ENCODE measurements at places on chromosomes 7 and 10.

GRCh38 chr10:74310652-74311257 is 159.7 kb downstream of the ADK start:
- DNase-seq = no peak

DNA sequence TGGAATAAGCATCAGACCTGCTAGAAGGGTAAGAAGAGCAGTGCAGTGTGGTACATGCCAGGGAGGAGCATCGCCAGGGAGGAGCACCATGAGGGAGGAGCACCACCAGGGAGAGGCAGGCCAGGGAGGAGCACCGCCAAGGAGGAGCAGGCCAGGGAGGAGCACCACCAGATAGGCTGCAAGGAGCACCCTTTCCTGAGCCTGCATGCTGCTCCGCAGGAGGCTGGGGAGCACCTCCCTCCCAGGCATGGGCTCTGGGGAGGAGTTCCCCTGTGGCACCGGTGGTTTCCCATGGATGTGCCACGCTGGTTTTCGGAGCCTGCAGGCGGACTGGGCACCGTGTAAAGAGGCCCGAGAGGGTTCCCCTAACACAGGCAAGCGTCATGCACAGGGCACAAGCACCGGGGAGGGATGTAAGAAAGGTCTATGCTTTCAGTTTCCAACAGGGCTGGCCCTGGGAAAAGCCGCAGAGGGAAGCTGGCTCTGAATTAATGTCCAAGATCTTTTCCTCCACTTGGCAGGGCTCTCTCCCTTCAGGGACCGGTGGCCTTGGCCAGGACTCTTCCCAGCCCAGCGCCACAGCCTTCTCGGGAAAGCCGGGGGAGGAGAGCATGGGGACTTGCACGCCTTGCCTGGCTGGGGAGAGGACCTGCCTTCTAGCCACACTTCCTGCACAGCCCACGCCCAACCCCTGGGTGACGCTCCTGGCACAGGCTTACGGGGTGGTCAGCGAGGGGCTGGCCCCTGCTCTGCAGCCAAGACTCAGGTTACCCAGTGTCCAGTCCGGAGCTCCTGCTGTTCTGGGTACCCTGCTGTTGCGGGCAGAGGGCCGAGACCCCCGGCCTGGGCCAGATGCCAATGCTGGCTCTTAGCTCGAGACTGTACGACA is 11.5 kb upstream of the GPER1 start:
- DNase-seq = no peak

- no peak for DNase-seq
These were observed 610.1 kb upstream of the ANKRD30A start for GRCh38 chr10:36515319-36515718.

DNA sequence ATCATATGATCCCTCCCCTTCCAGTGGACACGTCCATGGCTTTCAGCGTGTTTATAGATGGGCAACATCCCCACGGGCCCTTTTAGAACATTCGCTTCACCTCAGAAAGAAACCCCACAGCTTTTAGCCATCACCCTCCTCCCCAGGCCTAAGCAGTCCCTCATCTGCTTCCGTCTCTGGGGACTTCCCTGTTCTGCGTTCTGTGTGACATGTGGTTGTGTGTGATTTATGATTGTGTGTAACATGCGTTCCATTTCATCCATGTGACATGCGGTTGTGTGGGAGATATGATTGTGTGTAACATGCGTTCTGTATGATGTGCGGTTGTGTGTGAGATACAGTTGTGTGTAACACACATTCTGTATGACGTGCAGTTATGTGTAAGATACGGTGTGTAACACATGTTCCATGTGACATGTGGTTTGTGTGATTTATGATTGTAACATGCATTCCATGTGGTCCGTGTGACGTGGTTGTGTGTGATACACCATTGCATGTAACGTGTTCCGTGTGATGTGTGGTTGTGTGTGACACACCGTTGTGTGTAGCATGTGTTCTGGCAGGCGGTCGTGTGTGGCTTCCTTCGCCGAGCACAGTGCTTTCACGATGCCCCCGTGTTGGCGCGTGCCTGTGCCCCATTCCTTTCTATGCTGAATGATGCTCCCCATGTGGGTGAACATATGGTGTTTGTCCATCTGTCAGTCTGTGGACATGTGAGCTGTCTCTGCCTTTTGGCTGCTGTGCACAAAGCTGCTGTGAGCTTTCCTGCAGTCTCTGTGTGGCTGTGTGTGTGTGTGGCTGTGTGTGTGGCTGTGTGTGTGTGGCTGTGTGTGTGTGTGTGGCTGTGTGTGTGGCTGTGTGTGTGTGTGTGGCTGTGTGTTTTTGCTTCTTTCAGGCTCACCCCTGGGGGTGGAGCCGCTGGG is 26.2 kb downstream of the PWWP2B start:
- DNase-seq = no peak

GRCh38 chr7:114413761-114414155 is 857 bp upstream of the FOXP2 start:
- DNase-seq = no peak

GRCh38 chr10:76125900-76126299 is 694.5 kb downstream of the LRMDA start:
- DNase-seq = no peak

Measured in naive thymus-derived CD8-positive, alpha-beta T cell (primary cell).